ENCODE measurements at places on chromosomes 4 and X.

- DNase-seq, result no peak
Observed at GRCh38 chr4:137378821-137379220, 153.5 kb downstream of the PCDH18 start.

DNA sequence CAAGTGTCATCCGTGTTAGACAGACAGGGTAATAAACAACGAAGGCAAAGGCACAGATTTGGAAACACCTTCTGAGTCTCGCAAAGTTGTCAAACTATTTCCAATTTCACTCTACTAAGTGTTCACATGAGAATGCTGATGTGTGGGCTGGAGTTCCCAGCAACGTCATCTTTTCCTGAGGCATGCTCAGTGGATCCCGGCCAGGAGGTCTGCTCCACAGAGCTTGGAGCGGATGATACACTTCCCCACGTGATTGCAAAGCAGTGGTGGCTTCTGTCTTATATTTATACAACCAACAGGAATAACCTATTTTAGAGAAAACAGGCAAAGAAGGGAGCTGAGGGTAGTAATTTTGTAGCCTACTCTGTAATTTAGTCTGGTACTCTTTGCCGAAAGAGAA lies 40.1 kb upstream of the PDK3 start:
- DNase-seq, result no peak

DNA sequence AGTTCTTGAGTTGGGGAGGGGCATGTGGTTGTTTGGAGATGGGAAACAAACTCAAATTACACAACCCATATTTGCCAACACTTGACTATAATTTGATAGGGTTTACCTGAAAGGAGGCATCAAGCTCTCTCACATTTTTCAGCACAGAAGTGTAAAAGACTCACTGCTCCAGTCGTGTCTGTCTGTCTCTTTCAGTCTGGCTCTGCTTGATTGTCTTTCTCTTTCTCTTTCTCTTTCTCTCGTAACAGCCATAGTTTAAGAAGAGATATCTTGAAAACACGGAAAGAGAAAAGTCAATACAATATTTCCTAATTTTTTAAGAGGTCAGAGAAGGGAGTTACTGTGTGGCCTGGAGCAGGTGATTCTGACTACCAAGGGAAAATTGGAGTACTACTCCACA lies 413.6 kb upstream of the CXorf51A start:
- no peak for DNase-seq

- no peak for DNase-seq
Observed at GRCh38 chr4:162852642-162853041, 314.0 kb downstream of the NAF1 start.

DNA sequence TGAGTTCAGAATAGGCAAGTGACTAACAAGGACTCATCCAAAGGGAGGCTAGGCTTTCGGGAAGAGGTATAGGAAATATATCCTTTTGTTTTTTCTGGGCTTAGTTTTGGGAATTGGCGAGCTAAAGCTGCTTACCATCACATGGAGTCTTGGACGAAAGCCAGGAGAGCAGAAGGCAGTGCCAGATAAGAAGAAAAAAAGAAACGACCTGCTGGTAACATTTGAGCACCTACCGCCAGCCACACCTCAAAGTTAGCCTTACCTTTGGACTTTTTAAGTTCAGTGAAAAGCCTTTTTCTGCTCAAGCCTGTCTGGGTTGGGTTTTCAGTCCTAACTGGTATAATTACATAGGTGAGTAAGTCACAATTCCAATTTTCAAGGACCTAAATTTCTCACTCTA lies 85.1 kb upstream of the LCORL start:
- DNase-seq, result no peak

DNA sequence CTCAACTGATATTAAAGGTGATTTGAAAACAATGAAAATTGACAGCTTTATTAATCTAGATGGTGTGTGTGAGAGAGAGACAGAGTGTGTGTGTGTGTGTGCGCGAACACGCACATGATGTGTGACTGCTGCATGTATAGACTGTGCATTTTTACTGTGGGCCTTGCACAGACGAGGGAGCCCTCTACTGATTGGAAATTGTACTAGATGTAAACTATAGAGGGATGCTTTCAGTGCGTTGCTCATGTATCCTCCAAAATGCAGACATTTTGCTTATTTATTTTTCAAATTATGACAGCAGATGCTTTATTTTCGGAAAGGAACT lies 168.4 kb upstream of the GK2 start:
- DNase-seq, result no peak
